ENCODE measurements at places on chromosomes 12 and 14.

- DNase-seq = no peak
Measured at GRCh38 chr14:95197551-95197950, 40.2 kb upstream of the DICER1 start.

DNA sequence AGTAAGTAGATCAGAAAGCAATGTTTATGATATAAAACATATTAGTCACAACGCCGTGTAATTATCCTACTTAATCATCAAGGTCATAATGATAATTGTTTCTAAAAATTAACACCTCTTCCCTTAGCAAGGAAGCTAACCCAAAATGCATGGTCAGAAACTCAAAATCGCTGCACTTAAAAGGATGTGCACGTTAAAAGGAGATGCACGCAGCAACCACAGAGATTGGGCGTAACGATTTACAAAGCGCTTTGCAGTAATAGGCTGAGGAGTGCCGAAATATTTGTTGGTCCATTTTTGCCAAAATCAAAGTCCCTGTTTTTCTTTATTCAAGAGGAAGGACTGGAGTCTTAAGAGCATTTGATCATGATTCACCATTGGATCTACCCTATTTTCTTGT lies 1077.2 kb downstream of the VRK1 start:
- DNase-seq = peak; percentile 26

GRCh38 chr12:14802721-14803010 lies 612 bp downstream of the WBP11 start:
- DNase-seq = peak; percentile 4

DNA sequence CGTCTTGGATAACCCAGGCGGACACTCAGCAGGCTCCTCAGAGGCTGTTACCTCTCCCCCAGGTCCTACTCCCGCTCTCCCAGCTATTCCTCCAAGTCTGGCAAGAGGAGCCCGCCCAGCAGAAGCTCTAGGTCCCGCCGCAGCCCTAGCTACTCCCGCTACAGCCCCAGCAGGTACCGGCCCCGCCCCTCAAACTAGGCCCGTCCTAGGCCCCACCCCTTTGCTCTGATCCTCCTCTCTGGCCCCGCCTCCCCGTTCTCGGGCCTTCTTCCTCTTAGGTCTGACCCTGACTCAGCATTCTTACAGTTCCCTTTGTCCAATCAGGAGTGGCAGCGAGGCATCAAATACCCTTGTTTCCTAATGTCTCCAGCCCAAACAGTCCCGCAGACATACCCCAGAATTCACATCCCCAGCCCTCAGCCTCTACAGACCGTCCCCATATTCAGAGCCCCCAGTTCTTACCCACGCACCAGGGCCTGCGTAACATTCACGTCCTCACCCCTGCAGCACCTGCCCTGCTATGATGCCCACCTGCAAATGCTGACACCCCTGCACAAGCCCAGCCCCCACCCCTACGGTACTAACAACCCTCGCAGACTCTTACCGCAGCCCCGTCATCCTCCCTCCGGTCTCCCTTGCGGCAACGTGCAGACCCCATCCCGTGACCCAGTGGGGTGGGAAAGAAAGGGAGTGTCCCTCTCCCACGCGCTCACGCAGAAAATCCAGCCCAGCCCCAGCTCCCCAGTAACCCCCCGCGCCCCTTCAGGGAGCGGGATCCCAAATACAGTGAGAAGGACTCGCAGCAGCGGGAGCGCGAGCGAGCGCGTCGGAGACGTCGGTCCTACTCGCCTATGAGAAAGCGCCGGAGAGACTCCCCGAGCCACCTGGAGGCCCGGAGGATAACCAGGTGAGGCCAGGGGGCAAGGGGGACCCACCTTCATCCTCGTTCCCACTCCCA lies 25.0 kb upstream of the HSPB8 start:
- DNase-seq = no peak

DNA sequence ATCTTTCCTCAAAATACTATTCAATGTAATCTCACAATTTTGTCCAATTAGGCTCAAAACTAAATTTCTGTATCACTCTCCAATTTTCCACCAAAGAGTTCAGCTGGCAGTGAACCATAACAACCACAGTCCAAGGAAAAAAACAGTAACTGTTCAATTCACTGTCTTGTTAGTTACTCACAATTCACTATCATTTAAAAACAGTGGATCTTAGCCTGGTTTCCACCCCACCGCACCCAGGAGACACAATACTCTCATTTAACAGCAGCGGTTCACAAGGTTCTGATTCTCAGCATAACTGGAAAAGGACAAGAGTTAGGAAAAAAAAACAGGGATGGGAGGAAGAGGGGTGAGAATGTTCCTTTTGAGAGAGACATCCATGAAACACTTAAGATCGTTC lies 40.5 kb downstream of the MED13L start:
- no peak for DNase-seq

- no peak for DNase-seq
Measured at GRCh38 chr12:66144791-66145754, 14.5 kb upstream of the LLPH start.

DNA sequence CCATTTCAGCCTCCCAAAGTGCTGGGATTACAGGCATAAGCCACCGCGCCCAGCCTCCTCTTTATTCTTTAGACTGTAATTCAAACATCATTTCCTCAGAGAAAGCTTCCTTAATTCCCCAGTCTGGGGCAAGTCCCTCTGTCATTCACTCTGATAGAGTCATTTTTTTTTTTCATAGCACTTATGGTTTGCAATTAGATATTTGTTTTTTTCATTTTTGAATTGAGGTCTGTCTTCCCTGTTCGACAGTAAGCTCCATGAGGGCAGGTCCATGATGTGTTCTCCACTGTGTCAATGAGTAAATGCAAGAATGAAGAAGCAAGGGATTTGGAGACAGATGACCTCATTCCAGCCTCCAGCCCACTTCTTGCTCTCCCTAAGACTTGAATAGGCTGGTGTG lies 12.1 kb downstream of the ASIC1 start:
- no peak for DNase-seq

DNA sequence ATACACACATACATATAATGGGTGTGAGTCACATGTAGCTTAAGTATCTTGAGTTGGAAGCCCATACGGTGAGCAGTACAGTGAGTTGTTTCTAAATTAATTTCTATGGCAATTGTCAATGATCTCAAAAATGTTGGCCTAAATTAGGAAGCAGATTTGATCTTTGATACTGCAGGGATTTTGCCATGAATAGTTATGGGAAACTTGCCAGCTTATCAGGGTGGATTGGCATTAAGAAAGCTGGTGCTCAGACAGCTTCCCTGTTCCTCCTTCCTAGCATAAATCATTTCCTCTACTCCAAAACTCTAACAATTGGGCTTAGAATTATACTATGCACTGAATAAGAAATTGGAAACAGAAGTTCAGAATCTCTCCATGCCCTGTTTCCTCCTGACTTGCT lies 150.9 kb upstream of the FRMD6 start:
- no peak for DNase-seq

DNA sequence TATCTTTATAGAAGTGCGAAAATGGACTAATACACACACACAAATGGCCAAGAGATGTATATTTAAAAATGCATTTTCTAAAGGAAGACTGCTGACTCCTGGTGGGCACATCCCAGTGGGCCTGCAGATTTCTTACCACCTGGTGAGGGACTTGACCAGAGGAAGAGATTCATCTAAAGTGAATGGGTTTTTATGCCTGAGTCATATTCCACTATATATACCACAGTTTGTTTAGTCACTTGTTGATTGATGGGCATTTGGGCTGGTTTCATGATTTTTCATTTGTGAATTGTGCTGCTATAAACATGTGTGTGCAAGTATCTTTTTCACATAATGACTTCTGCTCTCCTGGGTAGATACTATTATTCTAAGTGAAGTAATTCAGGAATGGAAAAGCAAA lies 277.3 kb downstream of the SLC16A7 start:
- DNase-seq = no peak

- DNase-seq = no peak
Measured at GRCh38 chr12:104340925-104341611, 37.5 kb downstream of the EID3 start.

GRCh38 chr14:68520637-68521556 lies 272.0 kb downstream of the ZFP36L1 start:
- no peak for DNase-seq
